ENCODE measurements at places on chromosomes 4 and X.
A peak's percentile ranks its signal among the peaks of the same experiment; 100 is the strongest.

DNA sequence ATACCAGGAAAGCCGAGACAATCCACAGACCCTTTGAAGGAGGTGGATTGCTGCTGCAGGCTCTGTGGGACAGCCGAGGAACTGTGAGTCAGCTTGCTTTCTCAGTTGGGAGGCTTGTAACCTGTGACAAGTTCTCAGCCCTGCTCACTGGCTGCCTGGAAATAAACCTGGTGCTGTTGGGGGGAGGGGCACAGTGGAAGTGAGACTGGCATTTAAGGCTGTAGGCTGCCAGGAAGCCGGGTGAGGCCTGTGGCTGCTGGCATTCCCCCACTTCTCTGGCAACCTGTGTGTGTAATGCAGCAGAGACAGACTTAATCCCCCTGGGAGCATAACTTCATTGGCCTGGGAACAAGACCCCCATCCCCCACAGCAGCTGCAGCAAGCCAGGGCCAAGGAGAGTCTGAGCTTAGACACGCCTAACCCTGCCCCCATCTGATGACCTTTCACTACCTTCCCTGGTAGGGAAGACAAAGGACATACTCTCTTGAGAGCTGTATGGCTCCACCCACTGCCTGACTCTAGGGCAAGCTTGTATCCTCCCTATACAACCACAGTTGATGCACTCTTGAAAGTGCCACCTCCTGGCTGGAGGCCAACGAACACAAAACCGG lies 64.1 kb downstream of the ALPK1 start:
- DNase-seq: peak; percentile 48

DNA sequence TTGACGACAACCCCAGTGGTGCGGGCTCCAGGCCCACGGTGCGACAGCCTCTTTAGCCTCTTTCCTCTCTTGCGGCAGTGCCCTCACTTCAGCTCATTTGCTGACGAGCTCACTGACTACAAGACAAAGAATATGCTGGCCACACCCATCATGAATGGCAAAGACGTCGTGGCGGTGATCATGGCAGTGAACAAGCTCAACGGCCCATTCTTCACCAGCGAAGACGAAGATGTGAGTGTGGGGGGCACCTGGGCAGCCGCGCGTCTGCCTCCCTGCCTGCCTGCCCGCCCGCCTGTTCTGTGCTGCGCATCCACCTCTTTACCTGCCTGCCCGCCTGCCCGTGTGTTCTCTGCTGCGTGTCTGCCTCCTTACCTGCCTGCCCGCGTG lies 9.2 kb downstream of the PDE6B start:
- peak; percentile 9 for DNase-seq

DNA sequence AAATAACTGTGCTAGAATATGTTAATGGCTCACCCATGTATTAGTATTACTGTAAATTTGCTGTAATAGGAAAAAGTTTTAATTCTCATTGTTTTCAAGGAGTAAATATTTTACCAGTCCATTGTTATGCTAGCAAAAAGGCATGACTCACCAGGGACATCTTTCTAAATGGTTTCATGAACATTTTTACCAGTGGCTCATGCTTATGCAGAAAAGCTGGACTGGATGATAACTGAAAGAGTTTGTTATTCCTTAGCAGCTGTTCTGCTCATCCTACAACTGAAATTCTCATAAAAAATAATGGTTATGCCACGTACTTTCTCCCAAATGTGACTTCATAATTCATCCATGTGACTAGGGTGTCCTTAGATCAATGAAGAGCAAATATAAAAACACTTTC lies 111.9 kb upstream of the PCDH18 start:
- no peak for DNase-seq

GRCh38 chr4:77466430-77466829 lies 139.2 kb upstream of the CXCL13 start:
- no peak for DNase-seq

DNA sequence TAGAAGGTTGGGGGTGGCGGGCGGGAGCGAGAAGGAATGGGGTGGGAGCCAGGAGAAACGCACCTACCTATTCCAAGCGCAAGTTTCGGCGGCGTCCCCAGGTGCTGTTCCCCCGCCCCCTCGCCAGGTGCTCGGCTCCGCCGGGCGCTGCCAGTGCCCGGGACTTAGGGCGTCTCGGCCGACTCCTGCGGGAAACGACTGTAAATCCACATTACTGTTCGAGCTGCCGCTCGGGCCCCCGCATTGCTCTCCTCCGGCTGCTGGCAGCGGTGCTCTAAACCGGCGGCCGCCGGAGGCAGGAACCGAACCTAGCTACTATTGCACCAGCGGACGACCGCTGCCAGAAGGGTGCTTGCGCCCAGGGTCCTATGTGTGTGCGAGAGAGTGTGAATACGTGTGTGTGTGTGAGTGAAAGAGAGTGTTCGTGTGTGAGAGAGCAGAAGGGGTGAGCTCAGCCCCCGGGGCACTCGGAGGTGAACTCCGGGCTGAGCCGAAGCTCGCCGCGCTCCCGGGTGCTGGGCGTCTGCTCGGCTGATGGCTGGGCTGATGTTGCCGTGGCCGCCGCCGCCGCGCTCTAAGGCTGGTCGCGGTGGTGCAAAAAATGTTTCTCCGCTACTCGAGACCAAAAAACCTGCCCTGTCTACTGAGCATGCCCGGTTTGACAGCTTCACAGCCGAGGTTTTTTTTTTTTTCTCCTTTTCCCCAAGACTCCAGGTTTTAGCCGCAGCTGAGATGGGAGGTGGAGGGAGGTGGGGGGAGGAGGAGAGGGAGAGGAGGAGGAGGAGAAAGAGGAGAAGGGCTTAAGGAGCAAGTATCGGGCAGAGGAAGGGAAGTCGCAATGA lies 115.7 kb upstream of the TEX13C start:
- DNase-seq: peak; percentile 70

DNA sequence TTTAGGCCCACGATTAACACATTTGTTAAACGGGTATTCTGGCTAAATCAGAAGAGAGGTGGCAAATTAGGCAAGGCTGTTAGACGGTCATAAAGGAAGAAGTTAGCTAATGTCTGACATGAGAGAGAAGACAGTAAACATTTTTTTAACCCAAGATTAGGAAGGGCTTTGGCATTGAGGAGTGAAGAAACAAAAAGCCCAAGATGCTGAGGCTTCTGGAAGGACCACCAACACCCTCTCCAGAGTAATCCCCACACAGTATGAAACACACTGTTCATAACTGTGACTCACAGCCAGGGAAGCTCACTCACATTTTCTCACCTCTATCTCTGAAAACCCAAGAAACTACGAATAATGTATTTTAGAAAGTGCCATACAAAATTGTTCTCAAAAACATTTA lies 127.6 kb downstream of the AMELX start:
- DNase-seq: no peak

DNA sequence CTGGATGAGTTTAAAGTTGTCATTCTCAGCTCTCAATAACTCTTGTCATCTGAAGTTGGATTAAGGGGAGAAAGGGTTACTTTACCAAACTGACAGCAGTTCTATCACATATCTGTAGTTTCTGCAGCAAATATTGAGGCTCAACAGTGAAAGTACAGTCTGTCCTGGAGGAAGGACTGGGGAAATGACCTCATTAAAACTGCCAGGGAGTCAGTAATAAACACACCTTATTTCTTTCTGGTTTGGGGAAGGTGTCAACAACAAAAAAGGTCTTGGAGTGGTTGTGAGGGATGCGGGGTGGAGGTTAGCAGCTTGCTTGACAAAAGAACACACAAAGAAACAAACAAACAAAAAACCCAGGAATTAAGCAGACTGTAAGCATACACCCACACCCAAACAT lies 1418.0 kb downstream of the STIM2 start:
- no peak for DNase-seq

GRCh38 chr4:57499786-57500185 lies 389.6 kb upstream of the IGFBP7 start:
- DNase-seq: no peak

- DNase-seq: no peak
Measured at GRCh38 chr4:75376543-75376942, 137.7 kb downstream of the RCHY1 start.
